Endothelial cell of umbilical vein (primary cell): ENCODE measurements at places on chromosomes 11 and 22. TPM values are rescaled to one million over a fixed set of nuclear protein-coding genes. Genes with fewer than 3 reads are reported as not detected.

DNA sequence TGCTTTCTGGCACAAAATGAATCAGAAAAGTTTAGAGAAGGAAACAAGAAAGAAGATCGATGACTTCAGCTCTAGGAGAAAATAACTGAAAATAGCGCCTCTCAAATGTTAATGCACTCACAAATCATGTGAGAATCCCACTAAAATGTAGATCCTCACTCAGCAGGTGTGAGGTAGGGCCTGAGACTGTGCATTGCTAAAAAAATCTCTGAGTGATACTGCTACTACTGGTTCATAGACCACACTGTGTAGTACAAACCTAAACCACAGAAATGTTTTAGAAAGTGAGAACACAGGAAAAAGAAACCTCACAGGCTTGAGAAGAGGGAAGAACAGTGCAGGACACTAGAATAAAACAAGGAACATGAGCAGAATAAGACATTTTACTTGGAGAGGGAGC, 2.0 kb downstream of the OR8D4 start:
- H3K27me3 ChIP-seq: no peaks in the 10 kb centered on the region
- DNase-seq: no peak
- no peak overlapping the region for H3K27ac ChIP-seq
- no peaks in the 10 kb centered on the region for H3K4me1 ChIP-seq
- no peak overlapping the region for H3K4me3 ChIP-seq

DNA sequence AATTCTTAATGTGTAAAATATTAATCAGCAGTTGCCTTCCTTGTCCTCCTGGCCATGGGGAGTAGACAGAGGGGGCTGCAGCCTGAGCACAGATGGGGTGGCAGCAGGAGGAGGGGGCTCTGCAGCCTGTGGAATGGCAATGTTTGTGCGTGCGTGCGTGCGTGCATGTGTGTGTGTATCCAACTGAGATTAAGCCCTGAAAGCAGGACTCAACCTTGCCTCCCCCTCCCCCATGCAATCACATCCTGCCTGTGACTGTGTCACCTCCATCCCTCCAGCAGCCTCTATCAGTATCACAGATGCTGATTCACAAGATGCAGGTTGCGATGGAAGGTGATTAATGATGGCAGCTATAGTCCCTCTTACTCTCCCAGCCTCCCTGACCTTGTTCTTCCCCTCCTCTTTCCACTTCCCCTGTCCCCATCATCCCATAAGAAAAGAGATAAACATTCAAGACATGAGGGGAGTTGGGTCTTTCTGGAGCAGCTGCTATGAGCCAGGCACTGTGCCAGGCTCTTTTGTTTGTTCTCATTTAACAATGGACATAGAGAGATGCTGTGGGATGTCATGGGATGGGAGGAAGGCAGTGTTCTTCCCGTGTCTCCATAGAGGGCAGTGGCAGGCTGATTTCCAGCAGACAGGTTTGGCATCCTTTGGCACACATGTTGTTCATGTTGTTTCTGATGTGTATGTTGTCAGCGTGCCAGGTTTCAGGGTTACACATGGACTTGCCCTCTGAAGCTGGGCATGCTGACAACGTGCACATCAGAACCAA, 43.8 kb upstream of the NECTIN1 start:
- no peaks in the 10 kb centered on the region for H3K4me1 ChIP-seq
- H3K27ac ChIP-seq: no peak overlapping the region
- H3K4me3 ChIP-seq: no peak overlapping the region
- no peak for DNase-seq
- no peaks in the 10 kb centered on the region for H3K27me3 ChIP-seq

DNA sequence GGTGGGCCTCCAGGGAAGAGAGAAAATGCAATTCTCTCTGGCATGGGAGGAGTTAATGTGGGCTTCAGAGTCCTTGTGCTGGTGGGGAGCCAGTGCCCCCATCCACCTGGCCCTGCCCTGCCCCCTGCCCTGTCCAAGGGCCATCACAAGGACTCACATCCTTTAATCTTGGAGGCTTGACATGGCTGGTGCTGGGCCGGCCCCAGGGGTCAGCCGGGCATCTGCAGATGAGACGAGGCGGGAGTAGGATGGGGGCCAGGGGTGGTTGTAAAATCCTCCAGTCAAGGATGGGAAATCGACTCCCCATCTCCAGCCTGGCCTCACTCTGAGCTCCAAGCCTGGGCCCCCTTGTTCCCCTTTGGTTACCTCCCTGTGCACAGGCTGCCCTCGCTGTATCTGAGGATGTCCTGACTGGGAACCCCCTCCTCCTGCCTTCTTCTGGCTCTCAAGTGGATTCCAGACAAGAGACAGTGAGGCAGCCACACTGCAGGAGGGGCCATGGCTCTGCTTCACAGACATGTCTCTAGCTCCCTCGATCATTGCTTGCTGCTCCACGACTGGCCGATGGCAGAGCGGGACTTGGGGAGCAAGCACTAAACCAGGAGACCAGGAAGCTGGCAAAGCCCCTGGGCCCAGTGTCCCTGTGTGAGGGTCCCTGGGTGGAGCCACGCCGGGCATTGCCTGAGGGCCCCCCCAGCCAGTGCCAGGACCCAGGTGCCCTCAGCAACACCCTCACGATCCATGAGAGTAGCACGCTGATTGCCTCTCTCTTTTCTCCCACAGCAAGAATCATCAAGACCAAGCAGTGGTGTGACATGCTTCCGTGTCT, 1120.5 kb downstream of the BRD1 start:
- no peak for DNase-seq
- no peak overlapping the region for H3K4me3 ChIP-seq
- no peak overlapping the region for H3K27ac ChIP-seq
- H3K27me3 ChIP-seq: no peaks in the 10 kb centered on the region
- no peaks in the 10 kb centered on the region for H3K4me1 ChIP-seq
- H3K36me3 ChIP-seq: no peaks in the 10 kb centered on the region

DNA sequence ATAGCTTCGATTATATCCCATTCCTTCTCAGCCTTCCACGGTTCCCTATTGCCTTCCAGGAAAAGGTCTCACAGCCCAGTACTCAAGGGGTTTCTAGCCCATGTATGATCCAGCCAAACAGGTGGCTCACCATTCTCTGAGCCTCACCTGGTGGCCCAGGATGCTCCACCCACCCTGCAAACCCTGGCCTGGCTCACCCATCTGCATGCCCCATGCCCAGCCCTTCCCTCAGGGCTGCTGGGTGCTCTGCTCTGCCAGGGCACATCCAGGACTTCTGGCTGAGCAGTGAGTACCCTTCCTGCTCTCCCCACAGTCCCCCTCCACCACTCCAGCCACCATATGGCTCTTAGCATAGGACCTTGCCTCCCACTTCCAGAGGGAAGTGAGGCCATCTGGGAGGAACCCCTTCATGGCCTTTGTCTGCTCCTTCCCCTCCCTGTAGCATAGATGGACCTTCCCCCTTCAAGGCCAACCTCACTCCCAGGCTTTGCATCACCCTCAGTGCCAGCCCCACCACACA, 5.8 kb upstream of the RCOR2 start:
- H3K27me3 ChIP-seq: peaks cover 4% of the 10 kb centered on the region
- no peak for DNase-seq
- H3K4me3 ChIP-seq: no peak overlapping the region
- no peak overlapping the region for H3K27ac ChIP-seq
- peaks cover 1% of the 10 kb centered on the region for H3K4me1 ChIP-seq

The UCP3 gene
- 1.3 and 1.4 TPM in 2 replicates for total RNA-seq

- H3K4me1 ChIP-seq: no peaks in the 10 kb centered on the region
- H3K27ac ChIP-seq: no peak overlapping the region
- H3K27me3 ChIP-seq: no peaks in the 10 kb centered on the region
- DNase-seq: no peak
- H3K36me3 ChIP-seq: no peaks in the 10 kb centered on the region
These were observed 31.3 kb downstream of the RSF1 start for GRCh38 chr11:77789061-77789730.

- H3K27me3 ChIP-seq: no peaks in the 10 kb centered on the region
- no peaks in the 10 kb centered on the region for H3K36me3 ChIP-seq
- peak within 1 kb of the TSS; percentile 88 for H3K27ac ChIP-seq
- H3K4me3 ChIP-seq: peak within 1 kb of the TSS; percentile 91
These were observed at the start of gene KMT5B for GRCh38 chr11:68213135-68213515. TSS of gene KMT5B (minus strand) at chr11:68213296. CDS start at chr11:68190076, 23,220 bp downstream.

DNA sequence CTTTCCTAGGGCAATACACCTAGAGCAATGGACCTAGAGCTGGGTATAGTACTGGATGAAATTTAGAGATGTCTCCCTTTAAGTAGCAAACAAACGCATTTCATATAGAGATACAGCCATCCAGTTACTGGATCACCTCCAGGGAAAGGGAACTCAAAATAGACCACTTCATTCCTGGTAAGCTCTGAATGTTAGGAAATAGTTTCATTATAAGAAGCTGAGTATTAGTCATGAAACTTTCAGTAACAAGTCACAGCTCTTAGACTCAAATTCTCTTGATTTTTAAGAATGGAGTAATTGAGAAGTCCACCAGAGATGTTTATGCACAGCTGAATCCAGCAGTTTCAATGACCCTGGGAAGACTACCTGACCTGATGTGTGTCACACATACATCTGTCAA, 221.9 kb downstream of the FAM76B start:
- H3K4me1 ChIP-seq: no peaks in the 10 kb centered on the region
- no peak overlapping the region for H3K4me3 ChIP-seq
- H3K27ac ChIP-seq: no peak overlapping the region
- no peaks in the 10 kb centered on the region for H3K27me3 ChIP-seq
- no peak for DNase-seq

The IFITM1 gene
- 4.0 and 11.5 TPM in 2 replicates for total RNA-seq

The KRTAP5-1 gene
- total RNA-seq: not detected in 2 replicates

The DRD4 gene
- total RNA-seq: 0.24 TPM in 1 of 2 replicates, not detected in the other

DNA sequence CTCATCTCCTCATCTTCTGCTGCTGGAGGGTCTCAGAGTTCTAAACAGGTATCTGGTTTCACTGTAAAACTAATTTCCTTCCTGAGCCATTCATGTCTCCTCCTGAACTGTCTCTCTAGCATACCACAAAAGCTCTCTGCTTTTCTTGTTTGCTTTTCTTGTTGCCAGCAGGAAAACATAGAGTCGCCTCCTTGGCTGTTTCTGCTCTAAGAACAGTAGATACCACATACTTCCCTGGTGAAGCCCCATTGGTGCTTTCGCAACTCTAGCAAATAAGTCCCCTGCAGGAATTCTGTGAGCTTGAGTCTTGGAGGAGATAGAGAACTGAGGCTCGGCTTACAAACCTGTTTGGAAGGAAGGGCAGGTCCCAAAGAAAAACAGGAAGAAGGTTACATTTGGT, 7.0 kb downstream of the DIXDC1 start:
- peak; percentile 76 for DNase-seq
- peaks cover 49% of the 10 kb centered on the region for H3K4me1 ChIP-seq
- H3K36me3 ChIP-seq: no peaks in the 10 kb centered on the region
- no peaks in the 10 kb centered on the region for H3K27me3 ChIP-seq

The OR52H1 gene
- not detected in 2 replicates for total RNA-seq

DNA sequence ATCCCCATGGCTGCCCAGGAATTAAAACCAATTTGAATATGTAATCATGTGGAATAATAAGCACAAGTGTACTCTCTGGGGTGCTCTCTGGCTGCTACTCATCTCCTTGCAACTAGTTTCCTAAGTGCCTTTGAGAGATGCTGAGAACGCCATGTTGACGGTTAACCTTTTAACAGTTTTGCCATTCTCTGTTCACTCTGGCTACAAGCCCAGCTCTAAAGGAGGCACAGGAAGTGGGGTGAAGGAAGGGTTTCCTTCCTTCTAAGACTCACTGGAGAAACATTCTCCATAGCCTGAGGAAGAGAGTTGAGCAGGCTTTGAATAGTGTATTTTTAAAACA, 122.0 kb upstream of the ZC3H12C start:
- H3K27me3 ChIP-seq: no peaks in the 10 kb centered on the region
- H3K36me3 ChIP-seq: no peaks in the 10 kb centered on the region
- peak; percentile 94 for DNase-seq

DNA sequence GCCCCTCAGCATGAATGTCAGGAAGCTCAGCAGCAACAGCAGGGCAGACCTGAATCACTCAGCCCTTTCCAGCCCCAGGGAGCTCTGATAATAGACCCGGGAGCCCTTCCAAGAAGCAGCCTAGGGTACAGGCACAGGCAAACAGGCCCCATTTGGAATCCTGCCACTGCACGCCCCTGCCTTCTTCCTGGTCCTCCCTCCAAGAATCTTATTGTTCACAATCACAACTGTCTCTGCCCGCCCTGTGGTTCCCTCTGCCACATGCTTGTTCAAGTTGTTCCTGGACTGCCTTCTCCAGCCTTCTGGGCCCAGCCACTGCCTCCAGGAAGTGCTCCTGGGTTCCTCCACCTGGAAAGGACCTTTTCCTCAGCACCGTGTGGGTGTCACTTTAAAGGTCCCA, 54.6 kb downstream of the LRRC32 start:
- no peaks in the 10 kb centered on the region for H3K36me3 ChIP-seq
- peaks cover 21% of the 10 kb centered on the region for H3K4me1 ChIP-seq
- DNase-seq: peak; percentile 88
- no peak overlapping the region for H3K4me3 ChIP-seq

DNA sequence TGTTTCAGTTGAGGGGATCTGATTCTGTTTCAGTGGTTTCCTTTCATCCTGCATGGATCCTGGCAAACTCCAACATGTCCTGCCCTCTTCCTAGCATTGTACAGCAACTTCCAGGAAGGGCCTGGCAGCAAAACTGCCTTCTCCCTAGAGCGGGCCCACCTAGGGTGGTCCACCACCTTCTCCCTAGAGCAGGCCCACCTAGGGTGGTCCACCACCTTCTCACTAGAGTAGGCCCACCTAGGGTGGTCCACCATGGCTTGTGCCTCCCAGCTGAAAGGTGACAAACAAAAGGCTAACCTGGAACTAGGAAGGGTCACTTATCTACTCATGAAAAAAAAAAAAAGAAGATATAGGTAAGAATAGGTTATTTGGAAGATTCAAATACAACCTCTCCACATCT, 92.2 kb downstream of the NTM start:
- H3K4me1 ChIP-seq: no peaks in the 10 kb centered on the region
- H3K27me3 ChIP-seq: no peaks in the 10 kb centered on the region
- no peak for DNase-seq
- no peak overlapping the region for H3K27ac ChIP-seq

DNA sequence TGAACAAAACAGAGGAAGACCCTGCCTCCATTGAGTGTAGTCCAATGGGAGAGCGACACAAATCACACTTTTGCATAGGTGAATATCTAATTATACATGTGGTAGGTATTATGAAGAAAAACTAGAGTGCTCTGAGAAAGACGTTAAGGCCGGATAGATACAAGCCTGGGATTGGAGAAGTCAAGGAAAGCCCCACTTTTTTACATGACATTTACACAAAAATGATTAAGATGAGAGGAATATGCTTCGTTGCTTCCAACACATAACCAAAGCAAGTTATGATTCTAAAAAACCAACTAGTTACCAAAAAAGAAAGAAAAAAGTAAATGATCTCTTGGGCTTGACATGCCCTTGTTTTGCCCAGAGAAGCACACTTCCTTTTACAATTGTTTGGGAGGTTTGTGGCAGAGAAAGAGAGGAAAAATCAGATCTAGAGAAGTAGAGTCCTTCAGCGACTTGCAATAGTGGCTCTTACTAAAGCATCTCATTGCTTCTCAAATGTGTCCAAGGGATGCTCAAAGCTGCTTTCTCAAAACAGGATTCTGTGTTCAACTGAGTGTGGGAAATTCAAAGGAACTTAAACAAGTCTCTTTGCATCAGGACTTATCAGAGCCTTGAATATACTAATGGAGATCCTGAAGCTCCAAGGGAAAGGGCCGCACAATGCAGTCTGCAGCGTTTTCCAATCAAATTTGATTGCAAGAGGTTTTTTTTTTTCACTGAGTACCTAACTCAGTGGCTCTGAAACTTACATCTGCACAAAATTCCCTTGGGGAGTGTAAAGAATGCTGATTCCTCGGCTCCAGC, 38.8 kb downstream of the FLI1 start:
- no peak for DNase-seq
- H3K27me3 ChIP-seq: no peaks in the 10 kb centered on the region
- no peak overlapping the region for H3K4me3 ChIP-seq
- no peak overlapping the region for H3K27ac ChIP-seq
- peaks cover 57% of the 10 kb centered on the region for H3K4me1 ChIP-seq

- peaks cover 3% of the 10 kb centered on the region for H3K27me3 ChIP-seq
- no peaks in the 10 kb centered on the region for H3K4me1 ChIP-seq
- no peak for DNase-seq
- no peaks in the 10 kb centered on the region for H3K36me3 ChIP-seq
These were observed 97.1 kb downstream of the CD44 start for GRCh38 chr11:35235936-35236666.
